Epithelial cell of prostate (primary cell): ENCODE measurements at places on chromosomes 2 and 18.

GRCh38 chr2:210997373-210997772 is 441.0 kb downstream of the CPS1 start:
- DNase-seq, result no peak

GRCh38 chr2:103959174-103960128 is 894.5 kb upstream of the POU3F3 start:
- DNase-seq, result no peak

DNA sequence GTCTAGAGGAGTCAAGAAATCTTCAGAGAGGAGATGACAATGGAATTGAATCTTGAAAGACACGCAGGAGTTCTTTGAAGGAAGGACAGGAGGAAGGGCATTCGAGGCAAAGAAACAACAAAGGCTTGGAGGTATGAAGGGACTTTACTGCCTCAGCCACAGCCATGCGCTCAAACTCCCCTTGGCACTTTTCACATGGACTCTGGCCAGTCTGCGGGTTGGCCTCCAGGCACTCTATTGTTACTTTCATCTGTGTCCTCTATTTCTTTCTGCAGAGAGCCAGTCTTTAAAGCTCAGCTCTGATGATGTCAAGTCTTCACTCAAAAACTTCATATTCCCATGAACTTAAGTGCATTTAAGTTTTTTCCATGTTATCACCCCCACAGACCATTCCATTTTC is 95.4 kb downstream of the ZAP70 start:
- no peak for DNase-seq

DNA sequence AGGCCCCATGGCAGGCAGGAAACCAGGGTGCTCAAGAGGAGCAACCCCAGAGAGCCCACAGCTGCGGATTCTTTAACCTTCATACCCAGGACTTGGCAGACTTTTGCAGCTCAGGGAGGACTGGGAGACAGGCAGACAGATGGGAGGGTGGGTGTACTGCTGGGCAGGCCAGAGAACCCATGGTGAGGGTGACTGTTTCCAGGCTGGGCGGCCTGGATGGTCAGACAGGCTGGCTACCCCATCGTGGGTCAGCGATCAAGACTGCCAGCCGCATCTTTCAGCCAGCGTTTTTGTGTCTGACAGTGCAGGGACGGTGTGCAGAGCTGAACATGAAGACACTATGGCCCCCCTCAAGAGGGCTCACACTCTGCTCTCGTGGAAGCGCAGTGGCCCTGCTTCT is 82.2 kb downstream of the MARCO start:
- DNase-seq, result no peak

DNA sequence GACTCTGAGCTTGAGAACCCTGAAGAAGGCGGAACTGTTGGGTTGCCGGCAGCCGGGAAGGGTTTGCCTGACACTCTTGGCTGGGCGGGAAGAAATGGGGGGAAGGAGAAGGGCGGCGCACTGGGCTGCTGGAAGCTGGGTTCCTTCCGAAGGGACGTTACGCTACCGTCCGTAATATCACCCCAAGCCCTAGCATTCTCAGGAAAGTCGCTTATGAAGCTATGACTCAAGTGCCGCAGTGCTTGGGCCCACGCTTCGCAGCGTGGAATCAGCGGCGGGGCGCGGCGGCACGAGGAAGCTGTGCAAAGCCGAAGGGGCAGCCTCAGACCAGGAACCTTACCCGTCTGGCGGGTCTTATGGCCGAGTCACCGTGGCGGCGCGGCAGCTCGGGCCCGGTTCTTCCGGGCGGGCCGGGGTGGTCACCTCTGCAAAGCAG is 50.2 kb upstream of the SIGLEC15 start:
- DNase-seq, result no peak

GRCh38 chr2:28539118-28539541 is 43.3 kb downstream of the PLB1 start:
- DNase-seq, result no peak

DNA sequence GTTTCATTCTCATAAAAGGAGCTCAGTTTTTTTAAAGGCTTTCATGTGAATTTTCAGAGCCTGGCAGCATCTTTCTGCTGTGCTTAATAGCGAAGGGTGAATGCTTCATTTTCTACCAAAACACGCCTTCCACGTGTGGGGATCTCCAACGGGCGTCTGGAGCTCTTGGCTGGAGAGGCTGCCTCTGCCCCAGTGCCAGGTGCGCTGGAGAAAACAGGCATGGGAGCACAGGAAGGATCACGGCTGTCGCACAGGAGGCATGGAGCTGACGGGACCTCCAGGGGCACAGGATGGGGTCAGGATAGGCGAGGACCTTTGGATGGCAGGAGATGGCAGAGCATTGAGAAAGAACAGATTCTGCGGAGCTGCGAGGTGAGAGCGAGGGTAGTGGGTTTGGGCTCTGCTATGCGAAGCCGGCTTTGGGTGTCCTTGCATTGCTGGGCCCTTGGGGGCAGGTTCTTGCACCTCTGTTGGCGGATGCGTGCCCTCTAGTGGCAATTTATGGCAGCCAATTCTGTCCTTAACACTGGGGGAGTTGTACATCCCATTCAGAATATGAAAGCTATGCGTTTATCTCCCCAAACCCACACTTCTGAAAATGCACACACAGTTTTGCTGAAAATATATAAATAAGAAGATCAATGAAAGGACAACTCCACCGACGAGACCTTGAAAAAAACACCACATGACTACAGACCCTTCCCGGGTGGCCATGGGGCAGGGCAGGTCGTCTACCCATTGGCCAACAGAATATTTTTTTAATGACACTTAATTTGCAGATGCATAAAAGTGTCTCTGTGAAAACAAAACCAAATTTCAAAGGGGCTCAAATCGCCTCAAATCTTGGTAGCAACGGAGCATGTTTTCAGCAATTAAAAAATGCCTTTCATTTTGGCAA is 90.4 kb upstream of the SLC35G4 start:
- peak; percentile 5 for DNase-seq

DNA sequence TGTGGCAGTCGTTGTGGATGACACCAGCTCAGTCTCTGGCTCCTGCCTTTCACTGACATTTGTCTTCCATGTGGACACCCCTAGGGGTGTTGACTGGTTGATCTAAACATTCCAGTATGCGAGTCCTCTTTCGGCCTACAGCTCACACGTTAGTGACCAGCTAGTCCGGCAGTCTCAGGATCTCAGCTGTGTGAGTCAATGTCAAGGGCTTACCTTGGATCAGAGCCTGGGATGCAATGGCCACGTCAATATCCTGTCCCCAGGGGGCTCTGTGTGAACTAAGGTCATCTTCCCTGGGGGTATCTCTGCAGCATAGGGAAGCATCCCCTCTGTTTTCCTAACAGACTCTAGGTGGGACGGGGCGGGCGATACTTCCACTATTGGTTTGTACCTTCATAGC is 35.1 kb upstream of the YWHAQ start:
- no peak for DNase-seq

DNA sequence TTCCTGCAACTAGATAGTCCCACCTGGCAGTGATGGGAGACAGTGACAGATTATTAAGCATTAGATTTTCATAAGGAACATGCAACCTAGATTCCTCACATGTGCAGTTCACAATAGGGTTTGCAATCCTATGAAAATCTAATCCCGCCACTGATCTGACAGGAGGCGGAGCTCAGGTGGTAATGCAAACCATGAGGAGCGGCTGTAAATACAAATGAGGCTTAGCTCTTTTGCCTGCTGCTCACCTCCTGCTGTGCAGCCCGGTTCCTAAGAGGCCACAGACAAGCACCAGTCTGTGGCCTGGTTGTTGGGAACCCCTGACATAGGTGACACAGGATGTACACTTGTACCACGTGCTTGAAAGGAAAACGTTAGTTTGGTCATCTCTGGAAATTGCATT is 41.6 kb downstream of the CDH19 start:
- DNase-seq, result no peak
